HS-5 (cell line): ENCODE measurements at places on chromosomes 13 and 19.

DNA sequence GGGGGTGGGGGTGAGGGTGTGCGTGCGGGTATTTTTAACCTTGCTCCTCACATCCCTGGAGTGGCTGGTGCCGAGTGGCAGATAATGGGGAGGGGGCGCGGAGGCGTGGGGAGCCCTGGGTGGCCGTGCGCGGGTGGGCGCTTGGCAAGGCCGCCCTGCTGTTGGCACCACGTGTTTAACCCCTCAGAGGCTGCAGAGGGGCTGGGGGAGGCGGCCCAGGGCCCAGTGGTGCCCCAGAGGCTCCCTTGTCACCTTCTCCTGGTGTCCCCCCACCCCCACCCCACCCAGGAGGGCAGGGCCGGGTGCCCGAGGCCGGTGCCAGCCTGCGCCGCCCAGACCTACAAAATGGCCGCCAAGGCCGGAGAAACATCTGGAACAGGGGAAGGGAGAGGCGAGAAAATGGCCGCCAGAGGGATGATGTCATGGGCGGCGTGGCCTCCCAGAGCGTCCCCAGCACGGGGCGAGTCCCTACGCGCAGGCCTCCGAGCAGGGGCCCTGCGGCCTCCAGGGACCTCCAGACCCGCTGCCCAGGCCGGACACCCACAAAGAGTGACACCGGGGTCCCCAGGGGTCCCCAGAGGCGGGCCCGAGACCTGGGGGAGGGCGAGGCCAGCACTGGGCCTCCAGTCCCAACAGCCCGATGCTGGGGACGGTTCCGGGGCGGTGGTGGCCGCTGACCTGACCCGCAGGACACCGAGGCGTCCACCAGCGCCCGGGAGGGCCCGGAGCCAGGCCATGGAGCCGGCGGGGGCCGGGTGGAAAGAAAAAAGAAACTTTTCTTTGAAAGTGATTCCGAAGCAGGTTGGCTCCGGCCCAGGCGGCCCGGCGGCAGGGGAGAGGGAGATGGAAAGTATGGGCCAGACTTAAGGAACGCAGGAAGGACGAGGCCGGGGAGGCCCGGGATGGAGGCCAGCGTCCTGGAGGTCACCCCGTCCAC lies 38.2 kb downstream of the NFIC start:
- DNase-seq = no peak

DNA sequence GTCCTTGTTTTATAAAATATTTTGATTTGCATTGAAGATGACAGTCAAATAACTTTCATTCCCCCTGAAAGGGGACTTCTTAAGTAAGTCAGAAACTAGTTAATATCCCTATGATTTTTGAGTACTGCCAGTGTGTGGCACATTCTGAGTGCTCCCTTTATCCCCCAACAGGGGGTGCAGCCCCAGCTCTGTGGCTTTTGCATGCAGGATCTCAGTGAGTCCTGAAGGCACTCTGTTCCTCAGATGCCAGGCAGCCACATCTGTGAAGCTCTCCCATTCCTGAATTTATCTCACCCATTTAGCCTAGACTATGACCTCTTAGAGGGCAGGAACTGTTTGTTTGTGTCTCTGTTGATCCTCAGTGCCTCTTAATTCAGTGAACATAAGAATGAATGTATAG lies 123.1 kb downstream of the CDK8 start:
- no peak for DNase-seq

DNA sequence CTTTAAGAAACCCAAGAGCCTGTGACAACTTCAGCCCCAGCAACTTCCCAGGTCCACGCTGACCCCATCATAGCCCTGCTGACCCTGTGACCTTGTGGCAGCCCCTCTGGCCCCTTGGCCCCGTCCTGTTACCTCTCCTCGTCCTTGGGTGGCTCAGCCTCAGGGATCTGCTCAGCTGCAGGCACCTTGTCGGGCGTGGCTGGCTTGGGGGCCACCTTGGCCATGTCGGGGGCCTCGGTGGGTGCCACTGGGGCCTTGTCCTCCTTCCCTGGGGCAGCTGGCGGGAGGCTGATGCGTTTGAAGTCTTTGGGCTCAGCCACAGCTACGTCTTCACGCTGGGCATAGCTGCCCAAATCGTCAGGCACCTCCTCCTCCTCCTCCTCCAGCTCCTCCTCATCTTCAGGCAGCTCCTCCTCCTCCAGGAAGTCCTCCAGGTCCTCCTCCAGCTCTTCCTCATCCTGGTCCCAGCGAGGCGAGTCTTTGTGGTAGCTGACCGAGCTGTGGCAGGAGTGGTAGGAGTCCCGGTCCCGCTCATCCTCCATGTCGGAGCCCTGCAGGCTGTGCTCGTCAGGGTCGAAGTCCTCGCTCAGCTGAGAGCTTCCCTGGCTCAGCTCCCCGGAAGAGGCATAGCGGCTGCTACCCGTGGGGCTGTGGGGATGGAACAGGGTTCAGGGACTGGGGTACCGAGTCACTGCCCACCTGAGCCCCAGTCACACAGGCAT lies 32.2 kb downstream of the UNC13A start:
- DNase-seq = no peak

GRCh38 chr19:4284176-4284958 lies 5.3 kb downstream of the SHD start:
- DNase-seq = no peak

GRCh38 chr19:5880604-5881078 lies 10.3 kb upstream of the FUT5 start:
- DNase-seq = no peak

GRCh38 chr13:44003481-44003880 lies 123.8 kb downstream of the LACC1 start:
- DNase-seq = no peak

DNA sequence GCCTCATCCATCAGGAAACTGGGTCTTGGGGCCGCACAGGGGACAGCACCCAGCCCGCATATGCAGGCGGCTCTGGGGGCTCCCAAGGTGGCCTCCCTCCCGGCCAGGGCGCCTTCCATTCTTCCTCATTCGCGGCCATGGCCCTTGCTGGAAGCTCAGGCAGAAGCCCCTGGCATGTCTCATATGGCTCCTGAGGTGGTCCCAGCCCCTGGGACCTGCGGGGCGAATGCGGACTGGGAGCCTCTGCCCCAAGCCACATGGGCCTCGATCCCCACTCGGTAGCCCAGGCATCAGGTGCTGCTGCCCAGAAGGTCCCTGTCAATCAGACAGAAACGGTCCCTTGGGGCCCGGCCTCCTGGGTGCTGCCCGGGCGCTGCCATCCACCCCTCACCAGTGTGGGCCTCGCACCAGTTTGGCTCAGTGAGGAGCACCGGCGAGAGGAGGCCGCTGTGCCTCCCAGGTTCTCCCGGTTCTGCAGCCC lies 301.6 kb downstream of the TEX29 start:
- DNase-seq = no peak

GRCh38 chr13:110416131-110417025 lies 109.3 kb downstream of the COL4A2 start:
- no peak for DNase-seq

DNA sequence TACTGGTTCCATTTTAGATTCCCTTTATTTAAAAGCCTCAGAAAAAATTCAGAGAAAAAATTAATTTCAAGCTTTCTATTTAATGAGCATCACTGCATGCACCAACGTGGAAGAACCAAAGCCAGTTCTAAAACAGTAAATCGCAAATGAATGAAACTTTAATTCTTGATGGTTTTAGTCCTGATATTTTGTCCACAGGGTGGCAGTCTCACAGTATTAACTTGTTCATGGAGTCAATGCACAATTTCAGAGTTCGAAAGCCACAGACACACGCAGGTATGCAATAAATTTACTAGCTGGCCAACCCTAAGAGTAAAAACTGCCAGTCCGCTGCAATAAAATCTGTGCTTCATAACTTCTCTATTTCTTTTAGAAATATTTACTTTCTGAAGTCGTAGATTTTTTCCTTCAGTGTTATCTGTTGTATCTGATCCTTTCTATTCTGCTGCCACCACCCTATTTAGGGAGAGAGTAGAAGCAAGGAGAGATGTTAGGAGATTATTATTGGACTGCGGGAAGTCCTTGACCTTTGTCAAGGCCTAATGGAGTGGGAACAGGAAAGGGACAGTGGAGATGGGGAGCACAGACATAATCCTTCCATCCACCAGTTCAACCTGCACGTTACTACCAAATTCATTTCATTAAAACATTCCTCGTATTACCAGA lies 7.0 kb upstream of the WBP4 start:
- no peak for DNase-seq

- no peak for DNase-seq
Observed at GRCh38 chr13:45932676-45933075, 81.1 kb upstream of the SIAH3 start.

DNA sequence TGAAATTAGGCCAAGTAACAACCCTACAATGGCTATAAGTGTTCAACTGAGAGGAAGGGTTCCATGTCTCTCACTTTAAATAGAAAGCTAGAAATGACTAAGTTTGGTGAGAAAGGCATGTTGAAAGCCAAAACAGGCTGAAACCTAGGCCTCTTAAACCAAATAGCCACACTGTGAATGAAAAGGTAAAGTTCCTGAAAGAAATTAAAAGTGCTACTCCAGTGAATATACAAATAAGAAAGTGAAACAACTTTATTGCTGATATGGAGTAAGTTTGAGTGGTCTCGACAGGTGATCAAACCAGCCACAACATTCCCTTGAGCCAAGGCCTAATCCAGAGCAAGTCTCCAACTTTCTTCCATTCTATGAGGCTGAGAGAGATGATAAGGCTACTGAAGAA lies 209.6 kb downstream of the KLF12 start:
- no peak for DNase-seq

DNA sequence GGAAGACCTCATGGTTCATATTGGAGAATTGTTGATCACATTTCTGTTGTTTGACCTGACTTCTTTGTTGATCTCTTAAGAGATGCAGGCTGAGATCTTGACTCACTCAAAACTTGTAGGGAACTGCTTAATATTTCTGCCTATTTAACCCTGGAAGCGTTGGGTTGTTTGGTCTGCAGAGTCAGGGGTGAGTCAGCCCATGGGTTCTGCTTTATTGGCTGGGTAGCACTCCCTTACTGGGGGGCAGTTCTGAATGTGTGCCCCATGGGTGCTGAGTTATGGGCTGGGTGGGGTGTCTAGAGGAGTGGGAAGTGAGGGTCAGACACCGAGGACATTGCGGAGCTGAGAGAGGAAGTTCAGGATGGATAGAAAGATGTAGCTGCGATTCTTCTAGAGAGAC lies 87.9 kb downstream of the LRCH1 start:
- DNase-seq = no peak

DNA sequence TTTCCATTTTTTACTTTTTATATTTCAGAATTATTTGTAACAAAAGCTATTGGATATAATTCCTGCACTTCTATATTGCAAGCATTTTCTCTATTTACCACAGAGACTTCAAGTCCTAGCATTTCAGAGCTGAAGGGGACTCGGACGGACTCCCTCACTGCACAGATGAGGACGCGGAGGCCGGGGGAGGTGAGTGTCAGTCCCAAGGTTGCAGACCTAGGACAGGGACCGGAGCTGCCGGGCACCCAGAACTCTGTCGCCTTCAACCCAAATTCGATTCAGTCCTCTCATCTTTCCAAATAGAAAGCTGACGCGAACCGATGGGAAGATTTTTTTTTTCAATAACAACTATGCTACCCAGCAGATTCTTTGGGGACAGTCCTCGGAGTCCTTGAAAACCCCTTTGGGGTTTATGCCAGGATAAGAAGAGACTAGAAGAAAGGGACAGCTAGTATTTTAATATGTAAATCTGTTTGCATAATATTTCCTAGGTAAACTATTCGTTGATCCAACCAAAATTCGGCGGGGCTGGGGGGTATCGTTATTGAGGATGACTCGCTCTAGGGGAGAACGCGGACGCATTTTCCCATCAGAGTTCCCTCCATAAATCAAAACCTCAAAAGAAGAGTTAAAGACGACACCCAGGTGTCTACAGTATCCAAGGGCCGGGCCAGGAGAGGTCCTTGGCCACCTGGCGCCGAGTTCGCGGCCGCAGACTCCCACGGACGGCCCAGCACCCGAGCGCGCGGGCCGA lies 803 bp downstream of the FLT3 start:
- no peak for DNase-seq

- no peak for DNase-seq
Observed at GRCh38 chr13:98752467-98753290, at the start of gene SLC15A1. Gene SLC15A1 (minus strand): TSS chr13:98752672. CDS start chr13:98752598, 74 bp downstream.

DNA sequence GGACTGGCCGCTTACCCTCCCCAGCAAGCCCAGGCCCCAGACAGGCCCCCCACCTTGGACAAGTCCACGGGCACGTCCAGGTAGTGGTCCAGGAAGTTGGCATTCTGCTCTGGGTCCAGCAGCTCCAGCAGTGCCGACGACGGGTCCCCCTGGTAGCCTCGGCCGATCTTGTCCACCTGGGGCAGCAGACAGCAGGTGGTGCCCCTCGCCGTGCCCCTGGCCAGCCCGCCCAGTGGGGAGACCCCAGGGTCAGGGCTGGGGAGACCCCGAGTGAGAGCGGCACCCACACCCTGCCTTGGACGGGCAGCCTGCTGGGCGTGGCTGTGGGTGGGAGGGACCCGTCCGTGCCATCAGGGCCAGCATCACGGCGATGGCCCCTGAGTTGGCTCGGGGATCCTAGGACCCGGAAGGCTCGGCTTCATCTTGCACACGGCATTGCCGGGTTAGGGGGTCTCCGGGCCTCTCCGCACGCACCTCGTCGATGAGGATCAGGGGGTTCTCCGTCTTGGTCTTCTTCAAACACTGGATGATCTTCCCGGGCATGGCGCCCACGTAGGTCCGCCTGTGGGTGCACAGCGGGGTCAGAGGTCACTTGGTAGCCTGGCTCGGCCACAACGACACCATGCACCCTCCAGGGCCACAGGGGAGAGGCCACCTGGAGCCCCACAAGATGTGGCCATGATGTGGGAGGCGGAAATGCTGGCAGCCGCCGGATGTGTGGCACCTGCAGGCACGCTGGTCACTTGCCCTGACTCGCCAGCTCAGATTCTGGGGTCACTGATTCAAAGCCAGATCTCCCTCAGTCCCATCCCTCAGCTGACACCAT lies 6.3 kb downstream of the RPL36 start:
- DNase-seq = no peak

DNA sequence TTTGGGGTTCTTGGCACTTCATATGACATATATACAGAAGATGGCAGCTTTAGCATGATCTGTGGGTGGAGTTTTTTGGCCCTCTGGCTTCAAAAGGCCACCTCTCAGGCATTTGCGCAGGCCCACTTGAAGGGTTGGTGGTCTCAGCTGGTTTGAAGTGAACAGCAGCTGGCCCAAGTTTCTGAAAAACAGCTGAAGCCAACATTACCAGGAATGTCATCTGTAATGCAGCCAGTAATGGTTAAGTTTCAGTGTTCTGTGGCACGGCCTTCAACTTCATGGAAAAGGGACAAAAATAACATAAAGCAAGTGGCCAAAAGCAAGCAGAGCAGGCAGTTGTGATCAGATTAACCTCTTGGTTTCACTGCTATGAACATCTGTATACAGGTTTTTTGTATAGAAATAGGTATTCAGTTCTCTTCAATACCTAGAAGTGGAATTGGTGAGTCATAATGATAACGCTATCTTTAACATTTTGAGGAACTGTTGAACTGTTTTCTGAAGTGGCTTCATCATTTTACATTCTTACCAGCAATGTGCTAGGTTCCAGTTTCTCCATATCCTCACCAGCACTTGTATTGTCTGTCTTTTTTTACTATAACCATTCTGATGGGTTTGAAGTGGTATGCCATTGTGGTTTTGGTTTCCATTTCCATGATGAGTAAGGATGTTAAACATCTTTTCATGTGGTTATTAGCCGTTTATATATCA lies 245.4 kb downstream of the SHISA2 start:
- no peak for DNase-seq
